Retina (tissue), 1 donor: ENCODE measurements at places on chromosomes 13 and 19.
A peak's percentile ranks its signal among the peaks of the same experiment; 100 is the strongest.

GRCh38 chr19:2623798-2624197, 78.7 kb downstream of the GNG7 start:
- no peak for DNase-seq

- no peak for DNase-seq
Measured at GRCh38 chr19:45254044-45254531, 3.0 kb downstream of the MARK4 start.

DNA sequence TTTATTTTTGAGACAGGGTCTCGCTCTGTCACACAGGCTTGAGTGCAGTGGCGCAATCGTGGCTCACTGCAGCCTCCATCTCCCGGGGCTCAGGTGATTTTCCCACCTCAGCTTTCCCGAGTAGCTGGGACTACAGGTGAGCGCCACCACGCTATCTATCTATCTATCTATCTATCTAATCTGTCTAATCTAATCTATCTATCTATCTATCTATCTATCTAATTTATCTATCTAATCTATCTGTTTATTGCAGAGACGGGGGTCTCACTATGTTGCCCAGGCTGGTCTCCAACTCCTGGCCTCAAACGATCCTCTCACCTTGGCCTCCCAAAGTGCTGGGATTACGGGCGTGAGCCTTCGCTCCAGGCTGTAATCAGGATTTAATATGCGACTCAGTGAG, 587 bp downstream of the ZNF613 start:
- DNase-seq, result no peak

GRCh38 chr13:110726726-110727125, 13.2 kb downstream of the ING1 start:
- DNase-seq, result no peak

DNA sequence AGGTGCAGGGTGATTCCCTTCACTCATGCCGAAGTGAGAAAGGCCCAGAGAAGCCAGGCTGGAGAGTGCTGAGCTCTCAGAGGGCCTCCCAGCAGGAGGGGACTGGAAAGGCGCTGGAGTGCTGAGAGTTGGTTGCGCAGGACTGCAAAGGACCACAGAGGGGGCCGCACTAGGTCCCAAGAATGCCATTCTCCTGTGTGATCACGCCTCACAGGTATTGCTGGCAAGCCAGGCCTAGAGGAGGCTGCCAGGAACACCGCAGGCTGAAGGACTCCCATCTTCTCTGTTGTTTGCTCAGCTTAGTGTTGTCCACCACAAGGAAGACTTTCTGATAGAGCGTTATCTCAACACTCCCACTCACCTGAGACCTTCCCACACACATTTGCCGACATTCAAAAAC, 165.0 kb downstream of the FGF14 start:
- no peak for DNase-seq

DNA sequence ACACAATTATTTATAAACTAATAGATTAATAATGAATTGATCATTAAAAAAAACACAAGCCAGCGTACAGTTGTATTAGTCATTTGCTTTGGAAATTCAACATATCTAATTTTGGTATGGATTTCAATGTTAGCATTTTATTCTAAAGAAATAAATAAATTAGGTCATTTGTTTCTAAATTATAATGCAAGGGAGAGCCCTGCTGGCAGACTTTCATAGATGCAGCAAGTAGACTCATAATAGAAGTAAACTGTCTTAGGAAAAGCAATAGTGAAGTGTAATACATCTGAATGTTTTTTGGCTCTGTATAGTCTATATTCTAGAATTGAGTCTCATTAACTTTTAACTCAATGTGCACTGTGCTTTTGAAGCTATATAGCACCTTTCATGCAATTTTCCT, 982.4 kb upstream of the MIR17HG start:
- DNase-seq, result no peak

DNA sequence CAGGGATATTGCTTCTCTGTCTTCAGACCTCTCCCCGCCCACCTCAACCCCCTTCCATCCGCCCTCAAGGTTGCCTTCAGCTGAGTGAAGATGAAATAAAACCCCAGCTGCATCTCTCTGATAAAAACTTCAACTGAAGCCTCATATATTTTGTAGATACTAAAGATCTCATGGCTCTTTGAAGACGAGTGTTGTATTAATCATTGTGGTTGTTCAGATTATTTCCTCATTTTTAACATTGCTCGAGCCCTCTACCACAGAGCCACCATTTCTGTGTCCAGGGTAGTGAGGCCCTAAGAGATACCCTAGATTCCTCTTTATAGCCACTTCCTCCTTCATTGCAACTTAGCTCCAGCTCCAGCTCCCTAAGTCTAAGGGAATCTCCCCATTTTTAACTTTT, 312.8 kb upstream of the ZNF507 start:
- no peak for DNase-seq

DNA sequence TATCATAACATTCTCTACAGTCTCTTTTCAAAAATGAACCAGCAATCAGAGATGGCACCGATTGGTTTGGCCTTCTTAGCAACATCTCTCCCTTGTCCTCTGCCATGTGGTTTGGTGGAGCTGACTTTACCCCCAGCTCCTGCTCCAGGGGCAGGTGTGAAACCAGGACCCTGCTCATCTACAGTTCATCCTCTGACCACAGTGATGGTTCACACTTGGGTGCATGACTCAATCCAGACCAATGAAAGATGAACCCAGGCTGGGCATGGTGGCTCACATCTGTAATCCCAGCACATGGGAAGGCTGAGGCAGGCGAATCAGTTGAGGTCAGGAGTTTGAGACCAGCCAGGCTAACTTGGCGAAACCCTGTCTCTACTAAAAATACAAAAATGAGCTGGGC, 33.6 kb upstream of the FFAR2 start:
- no peak for DNase-seq

GRCh38 chr19:33465834-33466233, 55.8 kb downstream of the PEPD start:
- no peak for DNase-seq

DNA sequence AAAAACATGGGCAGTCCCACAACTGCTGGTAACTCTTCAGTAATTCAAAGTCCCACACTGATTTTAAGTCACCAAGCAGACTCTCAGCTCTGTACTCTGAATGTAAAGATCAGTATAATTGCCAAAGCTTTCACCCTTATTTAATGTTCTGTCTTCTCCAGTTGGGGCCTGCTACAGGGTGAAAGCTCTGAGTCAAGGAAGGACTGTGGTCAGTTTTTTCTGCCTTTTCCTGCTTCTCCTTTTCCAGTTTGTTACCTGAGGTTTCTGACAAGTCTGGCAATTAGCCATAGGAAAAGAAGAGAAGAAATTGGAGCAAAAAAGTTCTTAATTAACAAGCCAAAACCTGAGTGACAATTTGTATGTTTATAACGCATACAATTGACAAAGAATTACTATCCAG, 279.3 kb downstream of the RBM26 start:
- DNase-seq, result no peak

DNA sequence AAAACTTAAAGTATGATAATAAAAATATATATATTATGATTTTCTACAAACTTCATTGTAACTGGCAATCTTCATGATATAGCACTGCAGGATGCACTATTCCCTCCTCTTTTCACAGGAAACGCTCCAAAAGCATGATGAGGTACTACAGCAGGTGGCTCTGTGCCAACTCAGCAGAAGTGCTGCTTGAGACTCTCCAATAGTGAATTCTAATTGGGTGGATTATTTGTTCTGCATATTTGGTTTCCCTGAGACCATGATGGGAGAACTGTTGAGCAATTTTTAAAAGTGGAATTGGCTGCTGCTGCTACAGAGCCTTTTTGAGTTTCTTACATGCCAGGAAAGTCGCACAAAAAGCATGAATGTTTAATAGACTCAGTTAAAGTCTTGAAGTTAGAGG, 1782.4 kb upstream of the PCDH20 start:
- DNase-seq, result no peak

- no peak for DNase-seq
Measured at GRCh38 chr13:62721893-62722292, 1306.2 kb upstream of the PCDH20 start.

- no peak for DNase-seq
Measured at GRCh38 chr19:47682939-47683338, 30.3 kb upstream of the EHD2 start.

DNA sequence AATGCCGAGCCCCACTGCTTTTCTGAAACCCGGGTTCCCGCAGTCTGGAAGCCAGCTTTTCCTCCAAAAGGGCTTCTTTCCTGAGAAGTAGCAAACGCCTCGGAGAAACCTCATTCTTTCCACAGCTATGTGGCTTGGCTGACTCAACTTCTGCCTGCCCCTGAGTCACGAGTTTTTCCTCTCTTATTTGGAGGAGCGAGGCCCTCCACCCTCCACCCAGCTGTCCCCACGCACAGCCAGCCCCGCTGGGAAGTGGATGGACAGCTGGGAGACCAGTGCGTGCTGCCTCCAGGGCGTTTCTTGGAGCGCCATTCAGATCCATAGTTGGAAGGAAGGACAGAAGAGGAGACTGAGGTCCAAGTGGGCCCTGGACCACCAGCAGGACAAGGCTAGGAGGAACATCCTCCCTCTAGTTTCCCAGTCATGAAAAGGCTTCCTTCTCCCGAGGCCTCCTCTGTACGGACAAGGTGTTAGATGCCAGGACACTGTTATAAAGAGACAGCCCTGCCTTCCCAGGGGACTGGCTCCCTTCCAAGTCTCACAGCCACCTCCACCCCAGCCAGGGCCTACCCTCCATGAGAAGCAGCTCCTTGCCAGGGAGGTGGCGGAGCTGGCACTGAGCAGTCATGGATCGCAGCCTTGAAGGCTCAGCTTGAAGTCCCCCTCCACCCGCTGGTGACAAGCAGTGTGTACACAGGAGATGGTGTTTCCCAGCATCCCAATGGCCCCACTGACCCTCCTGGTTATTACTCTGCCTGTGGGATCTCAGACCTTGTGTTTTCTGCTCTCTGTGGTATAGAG, 2.5 kb upstream of the PLEKHF1 start:
- DNase-seq, result no peak

GRCh38 chr19:33376423-33376822, 2.9 kb downstream of the CEBPG start:
- DNase-seq, result no peak

- peak; percentile 53 for DNase-seq
Measured at GRCh38 chr19:52941941-52942385, 18.7 kb upstream of the ZNF888 start.

DNA sequence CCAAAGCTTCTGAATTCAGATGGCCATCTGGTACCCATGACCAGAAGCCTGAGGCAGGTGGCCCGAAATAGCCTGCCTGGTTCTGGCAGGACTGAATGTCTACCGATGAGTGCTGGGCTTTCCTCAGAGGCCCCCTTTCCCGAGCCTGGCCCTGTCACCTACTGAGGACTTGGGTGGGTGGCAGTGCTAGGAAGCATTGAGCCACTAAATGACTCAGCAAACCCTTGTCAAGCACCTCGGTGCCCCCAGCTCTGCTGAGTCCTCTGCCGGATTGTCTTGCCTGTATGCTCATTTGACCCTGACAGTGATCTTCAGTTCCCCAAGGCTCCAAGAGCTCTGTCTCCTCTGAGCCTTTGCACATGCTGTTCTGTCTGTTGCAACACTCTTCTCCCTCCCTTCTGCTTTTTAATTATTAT, 17.9 kb downstream of the PPP1R37 start:
- no peak for DNase-seq

GRCh38 chr13:58883405-58883804, 1251.9 kb downstream of the PCDH17 start:
- no peak for DNase-seq

- DNase-seq, result no peak
Measured at GRCh38 chr19:5851302-5851701, at the start of gene FUT3. Gene FUT3 (minus strand): TSS chr19:5851449.

- no peak for DNase-seq
Measured at GRCh38 chr19:3124630-3125029, 11.2 kb upstream of the GNA15 start.

- DNase-seq, result no peak
Measured at GRCh38 chr13:98976941-98977340, 923 bp downstream of the DOCK9 start.

GRCh38 chr13:97316390-97316789, 94.3 kb downstream of the MBNL2 start:
- DNase-seq, result no peak

GRCh38 chr13:60754211-60755090, 357.4 kb downstream of the TDRD3 start:
- no peak for DNase-seq

- DNase-seq, result peak; percentile 32
Measured at GRCh38 chr13:42574435-42575311, 721 bp downstream of the TNFSF11 start.

DNA sequence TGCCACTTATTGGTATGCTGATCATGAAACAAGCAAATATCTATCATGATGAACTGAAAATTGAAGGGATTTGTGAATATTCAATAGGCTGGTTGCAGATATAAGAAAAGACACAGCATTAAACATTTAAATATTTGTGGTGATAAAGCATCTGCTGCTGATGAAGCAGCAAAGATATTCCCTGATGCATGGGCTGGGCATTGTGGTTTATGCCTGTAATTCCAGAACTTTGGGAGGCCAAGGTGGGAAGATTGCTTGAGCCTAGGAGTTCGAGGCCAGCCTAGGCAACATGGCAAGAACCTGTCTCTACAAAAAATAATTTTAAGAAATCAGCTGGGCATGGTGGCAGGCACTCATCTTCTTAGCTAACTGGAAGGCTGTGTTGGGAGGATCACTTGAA, 54.5 kb downstream of the GPR180 start:
- no peak for DNase-seq

- DNase-seq, result no peak
Measured at GRCh38 chr13:24660023-24660741, 20.0 kb upstream of the ATP12A start.

- DNase-seq, result no peak
Measured at GRCh38 chr19:35118268-35119020, 2.8 kb downstream of the FXYD3 start.

GRCh38 chr19:29576046-29576606, 30.0 kb upstream of the POP4 start:
- DNase-seq, result no peak

DNA sequence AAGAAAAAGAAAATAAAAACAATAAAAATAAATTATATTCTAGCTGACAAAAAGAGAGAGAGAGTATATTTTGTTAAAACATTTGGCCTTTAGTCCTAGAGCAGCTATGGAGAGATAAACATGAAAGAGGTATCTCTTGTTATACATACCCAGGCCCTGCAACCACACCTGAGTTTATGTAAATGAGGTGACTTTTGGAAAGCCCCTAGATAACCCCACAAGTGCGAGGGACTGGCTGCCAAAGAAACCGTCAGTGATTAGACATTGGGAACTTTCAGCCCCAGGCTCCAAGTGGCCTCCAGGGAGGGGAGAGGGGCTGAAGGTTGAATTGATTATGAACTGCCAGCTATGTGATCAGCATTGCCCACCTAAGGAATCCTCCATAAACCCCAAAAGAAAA, 2.1 kb upstream of the NLRP7 start:
- no peak for DNase-seq
